NCI-H2081 (cell line): ENCODE measurements at places on chromosomes 7 and 10.

DNA sequence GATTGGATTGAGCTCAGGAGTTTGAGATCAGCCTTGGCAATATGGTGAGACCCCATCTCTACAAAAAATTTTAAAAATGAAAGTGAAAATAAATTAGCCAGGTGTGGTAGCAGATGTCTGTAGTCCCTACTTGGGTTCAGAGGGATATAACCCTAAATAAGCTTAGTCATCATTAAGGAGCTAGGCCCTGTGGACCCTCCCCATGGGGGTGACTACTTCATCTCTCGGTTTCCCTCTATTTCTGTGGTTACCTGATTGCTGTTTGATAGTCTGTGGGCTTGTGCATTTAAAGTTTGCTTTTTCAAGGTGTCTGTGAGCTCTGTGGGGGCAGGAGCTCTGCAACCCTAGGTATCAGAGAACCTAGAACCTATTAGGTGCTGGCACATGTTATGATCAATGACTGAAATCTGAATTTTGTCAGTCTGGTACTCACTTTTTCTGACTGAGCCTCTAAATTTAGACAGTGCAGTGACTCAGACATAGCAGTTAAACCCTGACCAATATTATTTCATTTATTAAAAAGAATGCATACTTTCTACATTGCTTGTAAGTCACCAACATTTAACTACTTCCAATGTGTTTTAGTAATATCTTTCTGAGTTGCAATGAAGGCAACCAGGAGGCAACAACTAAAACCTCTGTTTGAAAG, 8.1 kb upstream of the CUZD1 start:
- DNase-seq, result no peak

DNA sequence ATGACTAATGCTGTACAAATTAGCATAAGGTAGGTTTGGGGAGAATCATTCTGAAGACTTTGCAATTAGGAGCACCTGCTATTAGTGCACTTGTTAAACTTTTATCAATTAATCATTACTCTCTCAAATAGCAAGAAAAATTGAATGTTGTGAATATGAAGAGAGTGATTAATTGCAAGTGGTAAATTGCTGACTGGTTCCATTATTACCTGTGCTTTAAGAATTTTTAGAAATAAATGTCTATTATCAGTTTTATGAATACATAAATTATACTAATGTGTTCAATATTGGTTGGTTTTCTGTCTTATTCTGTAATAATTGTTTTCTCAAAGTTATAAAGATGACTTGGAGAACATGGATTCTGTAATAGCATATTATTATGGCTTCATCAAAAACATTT, 47.3 kb upstream of the TMEM26 start:
- no peak for DNase-seq

GRCh38 chr7:30406664-30407425, 71.7 kb downstream of the NOD1 start:
- DNase-seq, result no peak

- DNase-seq, result no peak
Measured at GRCh38 chr7:133724694-133725093, 402.4 kb upstream of the LRGUK start.

GRCh38 chr10:132590752-132591121, 53.1 kb downstream of the INPP5A start:
- DNase-seq, result no peak

- no peak for DNase-seq
Measured at GRCh38 chr10:18221882-18222281, 81.7 kb downstream of the CACNB2 start.

DNA sequence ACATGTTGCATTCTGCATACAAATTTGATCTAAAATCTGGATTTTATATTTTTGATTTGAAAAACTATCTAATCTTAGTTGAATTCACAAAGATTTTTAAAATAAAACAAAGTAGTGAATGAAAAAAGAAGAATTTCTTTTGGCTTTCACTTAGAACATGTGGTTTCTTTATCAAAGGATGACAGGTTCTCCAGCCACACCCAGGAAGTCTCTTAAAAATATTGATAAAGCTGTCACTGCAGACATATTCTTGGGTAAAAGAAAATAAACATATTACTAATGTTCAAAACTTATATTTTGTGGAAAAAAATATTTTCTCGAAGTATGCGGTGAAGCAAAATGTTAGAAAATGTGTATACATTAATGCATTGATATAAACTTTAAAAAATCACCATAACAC, 44.3 kb downstream of the ARL4A start:
- no peak for DNase-seq

- DNase-seq, result no peak
Measured at GRCh38 chr10:52864201-52865106, 91.9 kb upstream of the MBL2 start.

GRCh38 chr7:80298201-80298600, 163.6 kb downstream of the GNAI1 start:
- no peak for DNase-seq

DNA sequence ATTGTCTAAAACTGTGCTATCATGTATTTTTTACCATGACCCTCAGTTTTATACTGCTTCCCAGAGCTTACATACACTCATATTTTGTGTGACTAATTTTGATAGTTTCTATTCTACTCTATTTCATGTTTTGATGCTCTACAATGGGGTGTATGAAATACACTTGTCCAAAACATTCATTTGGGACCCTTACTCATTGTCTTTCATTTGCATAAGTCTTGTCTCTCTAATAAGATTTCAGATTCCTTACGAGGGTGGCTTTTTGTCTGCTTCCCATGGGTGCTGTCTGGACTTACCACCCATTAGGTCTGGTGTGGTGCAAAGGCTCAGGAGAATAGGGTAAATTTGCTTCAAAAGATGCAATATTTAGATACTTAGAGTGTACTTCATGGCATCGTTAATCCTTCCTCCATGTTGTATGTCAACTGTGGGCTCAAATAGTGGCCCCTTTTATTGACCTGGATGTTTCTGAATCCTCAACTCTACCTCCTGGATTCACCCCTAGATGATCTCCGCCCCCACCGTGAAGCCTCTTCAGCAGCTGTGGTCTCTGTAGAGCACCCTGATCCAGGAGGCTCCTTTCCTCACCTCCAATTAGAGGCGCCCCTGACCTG, 3.6 kb upstream of the GIMAP5 start:
- no peak for DNase-seq

DNA sequence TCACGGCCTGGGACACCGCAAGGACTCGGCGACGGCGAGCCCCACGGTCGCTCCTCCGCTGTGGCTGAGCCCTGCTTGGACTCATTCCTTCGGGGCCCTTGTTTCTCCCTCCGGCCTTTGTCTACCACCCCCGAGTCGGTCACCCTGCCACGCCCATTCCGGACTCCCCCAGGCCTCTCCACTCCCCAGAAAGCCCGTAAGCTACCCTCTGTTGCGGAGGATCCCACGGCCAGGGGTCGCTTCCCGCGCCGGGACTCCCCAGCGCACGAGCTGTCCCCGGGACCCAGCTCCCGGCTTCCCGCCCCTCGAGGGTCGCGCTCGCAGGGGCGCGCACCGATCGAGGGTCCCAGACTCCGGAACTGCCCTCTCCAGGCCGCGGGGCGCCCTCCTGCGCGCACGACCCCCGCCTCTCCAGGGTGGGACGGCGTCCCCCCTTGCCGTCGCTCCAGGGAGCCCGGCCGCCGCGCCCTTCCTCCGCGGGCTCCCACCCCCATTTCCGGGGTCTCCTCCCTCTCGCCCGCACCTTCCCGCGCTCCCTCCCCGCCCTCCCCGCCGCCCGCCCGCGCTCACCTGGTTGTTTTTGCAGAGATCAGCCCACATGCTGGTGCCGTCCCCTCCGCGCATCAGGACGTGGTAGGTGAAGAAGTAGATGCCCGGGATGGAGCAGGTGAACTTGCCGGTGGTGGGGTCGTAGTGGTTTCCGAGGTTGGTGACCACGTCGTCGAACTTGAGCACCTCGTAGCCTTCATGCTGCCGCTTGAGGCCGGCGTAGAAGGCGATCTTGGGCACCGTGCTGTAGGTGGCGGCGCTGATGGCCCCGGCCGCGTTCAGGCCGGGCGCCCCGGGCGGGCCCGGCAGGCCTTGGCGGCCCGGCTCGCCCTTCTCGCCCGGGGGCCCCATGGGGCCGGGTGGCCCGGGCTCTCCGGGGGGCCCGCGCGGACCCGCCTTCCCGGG, 1.5 kb downstream of the C1QL3 start:
- DNase-seq, result peak; percentile 2

DNA sequence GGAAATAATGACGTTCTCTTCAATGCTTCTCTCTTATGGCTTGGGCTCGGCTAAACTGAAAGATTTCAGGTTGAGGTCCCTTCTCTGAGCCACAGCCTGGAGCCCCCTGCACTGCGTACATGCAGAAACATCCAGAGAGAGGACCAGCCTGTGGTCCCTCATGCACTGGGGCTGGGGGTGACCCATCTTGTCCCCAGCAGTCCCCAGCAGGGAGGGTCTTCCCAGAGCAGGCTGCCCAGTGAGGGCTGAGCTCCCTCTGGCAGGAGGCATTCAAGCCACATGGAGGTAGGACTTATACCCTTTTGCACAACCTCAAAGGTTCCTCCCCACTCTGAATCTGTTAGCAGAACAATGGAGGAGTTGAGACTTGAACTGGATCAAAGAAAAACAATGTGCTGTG, 7.4 kb downstream of the GDF10 start:
- no peak for DNase-seq

- peak; percentile 77 for DNase-seq
Measured at GRCh38 chr10:78194539-78195402, 161.1 kb downstream of the RPS24 start.

- no peak for DNase-seq
Measured at GRCh38 chr7:151851782-151852181, 25.1 kb downstream of the PRKAG2 start.

DNA sequence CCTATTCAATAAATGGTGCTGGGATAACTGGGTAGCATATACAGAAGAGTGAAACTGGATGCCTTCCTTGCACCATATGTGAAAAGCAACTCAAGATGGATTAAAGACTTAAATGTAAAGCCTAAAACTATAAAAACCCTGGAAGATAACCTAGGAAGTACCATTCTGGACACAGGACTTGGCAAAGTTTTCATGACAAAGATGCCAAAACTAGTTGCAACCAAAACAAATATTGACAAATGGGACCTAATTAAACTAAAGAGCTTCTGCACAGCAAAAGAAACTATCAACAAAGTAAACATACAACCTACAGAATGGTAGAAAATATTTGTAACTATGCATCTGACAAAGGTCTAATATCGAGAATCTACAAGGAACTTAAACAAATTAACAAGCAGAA, 129.1 kb upstream of the CTBP2 start:
- no peak for DNase-seq

GRCh38 chr7:38051786-38052185, 126.3 kb upstream of the STARD3NL start:
- DNase-seq, result no peak

DNA sequence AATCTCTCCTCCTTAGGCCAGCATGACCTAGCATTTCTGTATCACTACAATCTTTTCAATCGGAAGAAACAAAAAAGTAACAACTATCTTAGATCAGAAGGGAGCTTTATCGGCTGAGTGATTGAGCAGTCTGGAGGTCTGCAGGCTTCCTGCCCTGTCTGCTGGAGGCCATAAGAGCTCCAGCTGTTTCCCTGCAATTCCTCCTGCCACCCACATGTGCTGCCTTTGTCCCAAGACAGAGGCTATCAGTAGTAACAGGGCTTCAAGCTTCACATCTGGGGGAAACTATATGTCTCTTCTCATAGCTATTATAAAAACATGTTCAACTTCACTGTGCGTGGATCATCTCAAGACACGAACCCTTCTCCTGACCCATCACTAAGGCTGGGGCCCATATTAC, 70.1 kb upstream of the VWC2 start:
- DNase-seq, result no peak

DNA sequence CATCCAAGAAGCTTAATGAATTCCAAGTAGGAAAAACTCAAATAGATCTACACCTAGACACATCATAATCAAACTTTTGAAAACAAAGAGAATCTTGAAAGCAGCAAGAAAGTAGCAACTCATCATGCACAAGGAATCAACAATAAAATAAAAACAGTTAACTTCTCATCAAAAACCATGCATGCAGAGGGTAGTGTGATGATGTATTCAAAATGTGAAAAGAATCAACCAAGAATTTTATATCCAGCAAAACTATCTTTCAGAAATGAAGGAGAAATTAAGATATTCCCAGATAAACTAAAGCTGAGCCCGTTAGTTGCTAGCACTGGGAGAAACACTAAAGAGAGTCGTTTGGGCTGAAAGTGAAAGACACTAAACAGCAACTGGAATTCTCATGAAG, 4.3 kb upstream of the PARP12 start:
- no peak for DNase-seq

DNA sequence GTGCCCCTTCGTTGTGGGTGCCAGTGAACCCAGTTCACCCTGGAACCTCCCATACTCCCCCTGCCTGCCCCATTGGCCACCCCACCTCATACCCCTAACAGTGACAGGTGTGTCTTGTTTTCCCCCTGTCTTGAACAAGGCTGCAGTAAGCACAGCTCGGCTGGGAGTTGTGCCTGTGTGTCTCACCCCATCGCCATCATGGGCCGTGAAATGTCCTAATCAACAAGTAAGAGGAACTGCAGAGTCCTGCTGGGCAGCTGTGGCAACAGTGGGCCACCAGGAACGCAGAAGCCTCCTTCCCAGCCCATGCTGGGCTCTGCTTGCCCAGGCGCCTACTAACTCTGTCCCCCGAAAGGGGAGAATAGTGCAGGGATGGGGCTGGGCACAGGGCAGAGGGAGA, 91.6 kb downstream of the C10orf105 start:
- DNase-seq, result no peak

- DNase-seq, result no peak
Measured at GRCh38 chr10:23031318-23031717, 64.1 kb upstream of the MSRB2 start.

GRCh38 chr7:30503274-30504212, 1.1 kb downstream of the GGCT start:
- DNase-seq, result no peak

- no peak for DNase-seq
Measured at GRCh38 chr10:46227571-46227935, 59.2 kb upstream of the ANTXRL start.

GRCh38 chr10:69506487-69506833, 55.2 kb downstream of the TSPAN15 start:
- no peak for DNase-seq

DNA sequence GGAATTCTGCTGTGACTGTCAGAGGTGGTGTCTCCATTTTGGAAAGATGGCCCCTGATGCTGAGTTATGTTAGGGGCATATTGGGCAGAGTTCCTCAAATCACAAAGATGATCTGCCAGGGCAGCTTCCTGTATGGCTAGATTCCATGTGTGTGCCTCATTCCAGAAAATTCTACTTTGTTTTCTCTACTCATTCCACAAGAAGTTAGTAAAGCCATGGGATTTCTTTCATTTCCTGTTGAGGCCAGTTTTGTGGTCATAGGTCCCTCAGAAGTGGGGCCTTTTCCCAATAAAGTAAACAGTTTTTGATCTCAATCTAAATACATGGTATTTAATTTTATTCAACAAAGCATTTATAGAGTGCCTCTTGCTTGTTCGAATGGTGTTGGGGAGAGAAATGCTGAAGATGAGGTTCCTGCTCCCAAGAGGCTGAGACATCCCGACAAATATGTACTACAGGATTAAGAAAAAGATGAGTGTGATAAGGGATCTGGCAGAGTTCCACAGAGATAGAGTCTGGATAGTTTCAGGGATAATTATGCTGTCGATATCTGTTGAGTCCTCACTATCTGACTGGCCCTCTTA, 33.0 kb downstream of the MINDY4 start:
- no peak for DNase-seq
